ENCODE measurements at places on chromosomes 13 and 19.

- DNase-seq = no peak
Measured at GRCh38 chr13:69178000-69178399, 929.6 kb upstream of the ATXN8OS start.

DNA sequence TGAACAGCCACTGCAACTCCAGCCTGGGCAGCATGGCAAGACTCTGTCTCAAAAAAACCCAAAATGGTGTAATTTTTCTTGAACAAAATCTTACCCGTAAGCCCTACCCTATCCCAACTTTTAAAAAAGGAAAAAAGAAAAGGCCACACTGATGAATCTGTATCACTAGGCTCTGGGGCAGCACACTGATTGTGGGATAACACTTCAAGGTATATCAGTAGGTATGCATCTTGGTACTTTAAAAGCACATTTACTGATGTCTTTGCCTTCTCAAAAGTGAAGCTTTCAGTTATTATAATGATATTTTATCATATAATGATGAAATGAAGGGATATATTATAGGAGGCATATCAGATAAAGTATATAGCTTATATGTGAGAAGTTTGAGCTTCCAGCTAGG, 24.3 kb downstream of the ZNF112 start:
- no peak for DNase-seq

GRCh38 chr19:7288977-7289376, 5.2 kb downstream of the INSR start:
- no peak for DNase-seq

GRCh38 chr19:19025861-19026260, 7.5 kb downstream of the SUGP2 start:
- no peak for DNase-seq

DNA sequence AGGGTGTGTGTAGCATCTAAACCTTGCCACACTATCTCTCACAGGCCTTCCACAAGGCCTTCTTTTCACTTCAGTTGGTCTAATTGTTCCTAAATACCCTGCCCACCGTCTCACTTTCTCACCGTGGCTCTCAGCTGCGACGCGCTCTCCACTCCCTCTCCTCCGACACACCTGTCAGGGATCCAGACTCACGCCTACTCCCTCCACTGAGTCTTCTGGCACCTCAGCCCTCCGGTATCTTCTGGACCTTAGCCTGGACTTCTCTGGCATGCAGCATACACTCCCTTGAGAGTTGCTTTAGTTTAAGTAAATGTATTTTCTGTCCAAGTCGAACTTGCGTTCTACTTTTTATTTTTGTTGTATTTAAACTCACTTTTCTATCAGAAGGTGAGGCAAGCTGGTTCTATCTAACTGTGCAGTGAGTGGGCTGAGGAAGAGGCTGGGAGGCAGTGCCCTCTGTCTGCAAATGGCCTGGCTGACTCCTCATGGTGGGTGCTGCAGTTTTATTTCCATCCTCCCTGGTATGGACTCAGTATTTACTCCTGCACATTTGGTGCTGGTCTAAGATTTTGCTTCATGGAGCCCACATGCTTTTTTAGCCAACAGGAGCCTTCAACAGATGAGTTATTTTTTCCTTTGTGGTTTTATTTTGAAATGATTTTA, 28.5 kb upstream of the ARGLU1 start:
- peak; percentile 34 for DNase-seq

GRCh38 chr13:37791699-37792098, 77.9 kb downstream of the TRPC4 start:
- no peak for DNase-seq

DNA sequence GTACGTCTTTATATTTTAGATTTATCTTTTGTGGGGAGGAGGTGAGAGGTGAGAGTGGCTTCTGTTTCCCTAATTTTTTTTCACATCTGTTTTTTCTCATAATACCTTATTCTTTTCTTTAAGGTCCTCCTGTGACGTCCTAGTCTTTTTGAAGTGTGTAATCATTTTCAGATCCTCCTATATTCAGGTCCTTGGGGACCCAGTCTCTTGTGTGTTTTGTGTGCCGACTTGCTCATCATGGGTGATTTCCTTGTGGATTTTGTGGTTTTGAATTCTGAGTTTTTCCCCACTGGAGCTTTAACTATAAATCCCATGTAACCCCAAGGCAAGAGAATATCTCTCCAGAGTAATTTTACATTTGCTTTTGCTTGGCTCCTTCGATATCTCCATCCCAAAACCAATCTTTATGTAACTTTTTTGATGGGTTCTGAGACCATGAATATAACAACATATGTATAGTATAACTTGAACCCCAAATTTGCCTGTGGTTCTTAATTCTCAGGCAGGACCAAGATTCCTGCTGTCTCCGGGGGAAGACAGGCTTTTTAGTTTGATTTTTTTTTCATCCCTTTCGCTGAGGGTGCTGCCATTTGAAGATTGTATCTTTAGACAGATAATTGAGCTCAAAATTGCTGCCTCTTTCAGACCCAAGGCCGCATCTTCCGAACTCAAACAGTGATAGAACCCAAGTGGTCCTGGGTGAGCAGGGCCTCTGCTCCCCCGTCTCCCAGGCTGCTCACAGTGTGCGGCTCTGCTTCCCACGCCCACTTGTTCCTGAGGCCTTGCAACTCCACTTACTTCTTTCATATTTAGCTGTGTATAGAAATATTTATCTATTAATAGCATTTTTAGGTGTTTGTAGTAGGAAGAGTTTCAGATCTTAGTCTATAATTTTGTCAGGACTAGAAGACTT, 59.1 kb upstream of the GPR183 start:
- no peak for DNase-seq

- DNase-seq = no peak
Measured at GRCh38 chr13:107459430-107459829, 755.9 kb downstream of the LIG4 start.

DNA sequence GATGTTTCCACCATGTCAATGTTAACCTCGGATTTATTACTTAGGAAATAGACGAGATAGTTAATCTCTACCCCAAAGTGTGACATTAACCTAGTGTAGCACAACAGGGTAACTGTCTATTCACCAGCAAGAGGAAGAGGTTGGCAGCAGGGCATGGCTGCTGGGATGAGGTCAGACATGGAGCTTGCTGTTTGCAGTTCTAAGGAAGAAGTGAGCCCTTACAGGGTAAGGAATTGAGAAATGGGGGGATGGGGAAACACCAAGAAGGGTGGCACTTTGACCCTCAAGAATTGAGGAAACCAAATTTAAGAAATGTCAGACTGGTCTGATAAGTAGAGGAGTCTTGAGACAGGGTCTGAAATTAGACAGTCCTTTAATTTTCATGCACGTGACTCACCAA, 62.4 kb downstream of the MBD3L2B start:
- DNase-seq = no peak

GRCh38 chr13:82344867-82345266, 1537.4 kb downstream of the SLITRK1 start:
- no peak for DNase-seq

GRCh38 chr13:46063292-46063691, 10.7 kb upstream of the ZC3H13 start:
- DNase-seq = no peak

- DNase-seq = no peak
Measured at GRCh38 chr19:35830986-35831385, 18.3 kb upstream of the PRODH2 start.

- DNase-seq = no peak
Measured at GRCh38 chr13:87680298-87680697, 9.1 kb downstream of the SLITRK5 start.

GRCh38 chr13:83340170-83340569, 542.1 kb downstream of the SLITRK1 start:
- DNase-seq = no peak

DNA sequence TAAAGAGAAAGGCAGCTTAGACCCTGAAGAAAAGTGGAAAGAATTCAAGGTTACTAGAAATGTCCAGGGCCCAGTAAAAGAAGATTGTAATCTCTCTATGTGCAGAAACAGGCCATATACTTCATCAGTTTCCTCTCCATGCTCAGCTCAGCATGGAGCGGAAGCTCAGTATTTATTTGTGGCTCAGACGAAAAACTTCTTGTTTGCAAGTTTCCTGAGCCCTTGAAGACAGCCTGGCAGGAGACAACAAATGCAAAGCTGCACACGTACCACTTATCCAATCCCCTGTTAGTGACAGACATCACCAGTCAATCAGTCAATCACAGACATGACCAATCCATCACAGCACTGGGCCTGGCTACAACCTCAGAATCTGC, 8.1 kb upstream of the KLF2 start:
- no peak for DNase-seq

DNA sequence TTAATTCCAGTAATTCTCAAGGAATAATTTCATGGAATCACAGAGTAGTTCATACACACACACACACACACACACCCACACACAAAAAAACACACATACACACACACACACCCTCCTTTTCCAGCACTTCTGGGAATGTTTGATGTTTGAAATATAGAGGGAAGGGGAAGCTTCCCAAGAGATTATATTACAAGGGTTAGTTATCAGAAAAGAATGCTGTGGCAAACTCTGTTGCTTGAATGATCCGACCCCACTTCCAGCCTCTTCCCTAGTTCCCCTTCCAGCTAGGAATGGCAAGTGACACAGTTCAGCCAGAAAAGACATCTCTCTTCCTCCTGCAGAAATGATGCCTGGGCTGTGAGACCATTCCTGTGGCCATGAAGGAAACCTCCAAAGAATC, 49.9 kb downstream of the KCTD12 start:
- no peak for DNase-seq
